ENCODE measurements at places on chromosomes 11 and 22. TPM values are rescaled to one million over a fixed set of nuclear protein-coding genes. Genes with fewer than 3 reads are reported as not detected.

- DNase-seq, result no peak
These were observed 2.8 kb downstream of the MYH9 start for GRCh38 chr22:36384766-36385481.

GRCh38 chr11:109783840-109784239 lies 309.4 kb upstream of the ZC3H12C start:
- peak; percentile 20 for DNase-seq

DNA sequence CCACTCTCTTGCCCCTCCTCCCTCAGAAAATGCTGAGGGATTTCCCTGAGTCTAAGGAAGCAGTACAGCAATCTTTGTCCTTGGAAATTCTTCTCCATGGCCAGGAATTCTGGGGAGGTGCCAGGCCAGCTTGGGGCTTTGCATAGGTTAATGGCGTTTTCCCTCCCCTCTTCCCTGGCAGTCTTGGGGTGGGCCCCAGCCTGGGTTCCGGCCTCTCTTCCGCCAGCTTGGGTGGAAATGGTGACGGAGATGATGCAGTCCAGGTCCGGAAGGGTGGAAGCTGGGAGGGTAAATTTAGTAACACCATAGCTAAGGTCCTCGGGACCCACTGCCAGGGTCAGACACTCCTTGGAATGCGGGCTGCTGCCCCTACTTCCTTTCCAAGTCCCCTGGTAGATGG lies 5.0 kb downstream of the PHLDB1 start:
- no peak for DNase-seq

- peak; percentile 84 for DNase-seq
These were observed 38.1 kb downstream of the AHNAK start for GRCh38 chr11:62508336-62509058.

DNA sequence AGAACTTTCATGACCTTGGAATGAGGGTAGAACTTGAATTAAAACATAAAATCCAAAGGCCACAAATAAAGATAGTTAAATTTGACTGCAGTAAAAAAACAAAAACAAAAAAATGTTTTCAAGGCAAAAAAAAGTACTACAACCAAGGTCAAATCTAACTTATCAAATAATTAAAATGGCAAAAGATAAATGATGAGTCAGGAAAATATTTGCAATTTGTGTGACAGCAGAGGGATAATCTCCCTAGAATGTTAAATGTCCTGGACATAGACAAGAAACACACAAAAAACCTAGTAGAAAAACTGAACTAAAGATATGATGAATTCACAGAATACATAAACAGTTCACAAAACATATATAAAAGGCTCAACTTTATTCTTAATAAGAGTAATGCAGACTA lies 110.2 kb upstream of the TEAD1 start:
- no peak for DNase-seq

- no peak for DNase-seq
These were observed 61.6 kb downstream of the C11orf65 start for GRCh38 chr11:108405706-108406105.

DNA sequence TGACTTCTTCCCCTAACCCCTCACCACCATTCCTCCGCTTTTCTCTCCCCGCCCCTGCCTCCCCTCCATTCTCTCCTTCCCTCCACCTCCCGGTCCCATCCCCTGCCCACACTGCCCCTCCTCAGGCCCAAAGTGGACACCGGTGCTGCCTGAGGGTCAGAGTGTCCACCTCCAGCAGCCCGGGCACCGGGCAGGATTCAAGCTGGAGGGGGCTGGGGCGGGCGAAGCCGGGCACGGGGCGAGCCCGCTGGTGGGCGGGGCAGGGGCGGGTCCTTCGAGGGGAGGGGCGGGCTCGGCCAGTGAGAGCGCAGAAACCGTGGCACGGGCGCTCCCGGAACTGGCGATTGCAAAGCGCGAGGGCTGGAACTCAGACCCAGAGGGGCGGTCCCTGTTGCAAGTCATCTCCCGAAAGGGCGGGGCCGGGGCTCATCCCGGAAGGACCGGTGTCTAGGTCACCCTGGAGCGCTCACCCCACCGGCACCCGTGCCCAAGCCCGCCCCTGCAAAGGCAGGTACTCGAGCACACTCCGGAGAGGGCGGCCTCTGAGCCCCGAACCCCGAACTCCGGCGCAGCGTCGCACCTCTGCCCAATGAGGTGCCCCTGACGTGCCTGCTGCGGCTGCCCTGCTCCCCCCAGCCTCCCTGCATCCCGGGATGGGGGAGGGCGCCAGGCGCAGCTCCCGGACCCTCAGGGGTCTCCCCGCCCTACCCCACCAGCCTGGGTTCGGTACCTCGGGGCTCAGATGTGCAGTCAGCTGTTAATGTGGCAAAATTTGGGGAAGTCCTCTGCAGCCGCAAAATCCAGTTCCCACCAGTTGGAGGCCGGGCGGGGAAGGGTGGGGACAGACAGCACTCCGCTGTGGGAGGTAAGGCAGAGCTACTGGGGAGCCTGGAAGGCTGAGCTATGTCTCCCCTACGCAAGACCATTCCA lies 16.5 kb upstream of the CDKN1C start:
- DNase-seq, result peak; percentile 99

DNA sequence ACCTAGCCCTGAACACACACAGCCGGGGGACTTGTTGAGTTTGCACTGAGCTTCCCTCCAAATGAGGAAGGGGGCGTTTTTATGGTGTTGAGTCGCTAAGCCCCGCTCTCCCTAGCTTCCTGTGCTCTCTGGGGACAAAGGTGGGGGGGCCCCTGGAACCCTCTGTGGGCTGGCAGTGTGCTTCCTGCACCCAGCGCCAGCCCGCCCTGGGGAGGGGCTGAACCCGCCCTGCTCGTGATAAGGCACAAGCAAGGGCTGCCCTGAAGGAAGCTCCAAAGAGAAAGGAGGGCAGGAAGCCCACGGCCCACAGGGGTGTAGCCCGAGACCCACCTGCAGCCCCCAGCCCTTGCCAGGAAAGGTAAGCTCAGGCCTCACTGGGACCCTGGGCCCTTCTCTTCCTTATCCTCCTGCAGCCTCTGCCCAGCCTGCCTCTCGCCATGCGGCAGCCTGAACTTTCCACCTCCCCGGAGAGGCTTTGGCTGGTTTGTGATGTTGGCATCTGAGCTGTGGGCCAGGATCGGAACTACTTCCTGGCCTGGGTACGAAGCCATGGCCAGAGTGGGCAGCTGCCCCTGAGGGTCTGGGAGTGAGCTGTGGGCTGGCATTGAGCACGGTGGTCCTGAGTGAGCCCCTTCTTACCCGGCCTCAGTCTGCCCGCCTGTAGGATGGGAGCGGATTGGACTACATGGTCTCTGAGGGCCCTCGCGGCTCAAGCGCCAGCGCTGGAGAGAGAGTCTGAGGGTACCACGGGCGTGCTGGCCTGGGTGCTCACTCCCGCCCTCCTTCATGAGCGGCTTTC lies at the start of gene FERMT3:
Gene FERMT3, plus strand, starts transcription at position 265 of the 799 bp plus-strand sequence. CDS start 644 bp downstream, outside the sequence.
- DNase-seq, result peak; percentile 90

DNA sequence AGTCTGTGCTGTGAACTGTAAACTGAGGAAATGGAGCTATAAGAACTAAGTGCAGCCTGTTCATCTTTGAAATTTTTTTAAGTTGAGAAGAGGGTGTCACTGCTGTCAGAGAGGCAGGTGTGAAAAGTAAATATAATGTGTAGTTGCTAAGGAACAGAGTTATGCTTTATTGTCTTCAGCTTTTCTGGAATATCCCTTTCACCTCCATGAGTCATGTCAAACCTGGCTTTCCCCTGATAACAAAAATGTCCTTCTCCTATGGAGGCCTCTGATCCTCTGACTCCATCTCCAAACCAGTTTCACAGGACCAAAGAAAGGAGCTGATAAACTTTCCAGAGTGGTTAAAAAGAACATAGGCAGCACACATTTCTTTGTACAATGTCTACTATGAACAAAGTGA lies 12.8 kb upstream of the MUC15 start:
- DNase-seq, result no peak

GRCh38 chr11:38950867-38951266 lies 2352.8 kb upstream of the RAG2 start:
- no peak for DNase-seq

- DNase-seq, result no peak
These were observed at the start of gene PHOX2A for GRCh38 chr11:72244060-72244360. PHOX2A (minus strand) TSS chr11:72244176; CDS start chr11:72244004, 172 bp downstream.

GRCh38 chr11:13216711-13217075 lies 60.9 kb upstream of the BMAL1 start:
- no peak for DNase-seq

GRCh38 chr11:108223348-108224149 lies 682 bp downstream of the ATM start:
- no peak for DNase-seq

DNA sequence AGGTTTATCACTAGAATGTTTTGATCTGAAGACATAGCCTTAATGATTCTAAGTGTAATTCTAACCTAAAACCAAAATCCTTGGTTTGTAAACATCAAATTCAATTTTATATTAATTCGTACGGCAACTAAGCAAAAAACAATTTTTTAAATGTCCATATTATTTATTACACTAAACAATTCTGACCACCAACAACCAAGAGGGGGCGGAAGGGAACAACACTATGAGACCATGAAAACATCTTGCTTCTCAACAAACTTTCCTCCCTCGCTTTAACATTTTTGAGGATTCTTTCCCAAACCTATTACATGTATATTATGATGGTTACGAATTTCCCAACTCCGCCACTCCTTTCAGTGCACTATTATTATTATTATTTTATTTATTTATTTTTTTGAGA lies 6.5 kb upstream of the UCP2 start:
- no peak for DNase-seq

- DNase-seq, result no peak
These were observed 75.2 kb upstream of the PRDM11 start for GRCh38 chr11:45071232-45071631.

DNA sequence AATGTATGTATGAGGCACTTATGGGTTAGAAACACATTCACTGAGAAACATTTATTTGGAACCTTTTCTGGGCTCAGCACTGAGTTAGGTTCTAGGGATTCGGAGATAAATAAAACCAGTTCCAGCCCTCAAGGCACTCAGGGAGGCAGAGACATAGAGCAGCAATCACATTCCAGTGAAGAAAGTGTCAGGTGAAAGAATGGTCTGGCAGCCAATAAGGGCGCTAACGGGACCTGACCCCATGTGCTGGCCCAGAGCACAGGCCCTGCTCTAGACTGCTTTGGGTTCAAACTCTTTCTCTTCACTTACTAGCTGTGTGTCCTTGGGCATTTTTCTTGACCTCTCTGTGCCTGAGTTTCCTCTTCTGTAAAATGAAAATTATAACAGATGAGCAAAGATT lies 146.0 kb upstream of the SYT13 start:
- DNase-seq, result no peak

DNA sequence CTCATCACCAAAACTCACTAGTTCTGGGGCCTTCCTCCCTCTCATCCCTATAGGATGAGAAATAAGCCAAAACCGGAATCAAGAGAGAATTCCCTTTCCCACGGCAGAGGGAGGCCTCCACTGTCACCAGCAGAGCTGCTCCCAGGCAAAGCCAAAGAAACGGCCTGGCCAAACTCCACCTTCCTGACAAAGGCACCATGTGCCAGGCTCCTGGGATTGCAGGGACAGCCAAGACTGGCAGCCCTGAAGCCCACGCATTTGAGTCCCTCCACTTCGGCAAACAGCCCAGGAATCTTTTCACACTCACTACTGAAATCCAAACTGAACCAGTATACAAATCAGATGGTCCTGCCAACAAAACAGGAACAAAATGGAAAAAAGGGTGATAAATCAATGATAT lies 6.1 kb downstream of the SMCO4 start:
- DNase-seq, result no peak

DNA sequence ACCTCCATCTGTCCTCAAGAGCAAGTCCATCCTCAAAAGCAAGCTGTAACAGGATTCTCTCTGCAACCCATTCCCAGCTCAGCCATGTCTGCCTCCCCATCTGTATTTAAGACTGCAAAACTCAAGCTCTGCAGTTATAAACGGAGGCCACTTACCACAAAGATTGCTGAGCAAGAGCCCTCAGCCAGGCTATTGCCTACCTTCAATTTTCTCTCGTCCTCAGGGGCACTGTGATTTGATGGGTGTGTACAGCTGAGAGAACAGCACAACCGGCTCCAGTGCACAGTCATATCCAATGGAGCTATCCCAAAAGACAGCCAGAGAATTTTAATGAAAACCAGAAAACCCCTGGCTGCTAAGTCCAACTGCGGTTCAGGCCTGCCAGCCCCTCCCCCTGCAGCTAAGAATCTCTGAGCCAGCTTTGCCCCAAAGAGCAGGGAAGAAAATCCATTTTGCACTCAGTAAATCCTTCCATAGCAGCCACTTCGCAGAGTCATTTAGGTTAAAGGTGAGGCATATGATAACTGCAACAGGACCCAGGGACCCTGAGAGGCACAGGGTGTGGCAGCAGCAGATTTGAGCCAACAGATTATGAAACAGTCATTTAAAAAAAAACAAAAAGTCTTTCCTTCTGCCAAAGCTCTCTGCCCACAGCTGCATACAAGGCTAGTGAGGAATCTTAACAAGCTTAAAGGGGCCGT lies 37.6 kb downstream of the RAB30 start:
- peak; percentile 63 for DNase-seq

PLEKHA7 gene
- total RNA-seq, result 112 TPM

MDK gene
- 309 TPM for total RNA-seq

BTBD18 gene
- not detected for total RNA-seq

PATE2 gene
- not detected for total RNA-seq

PRPF19 gene
- total RNA-seq, result 70.3 TPM

TMEM151A gene
- not detected for total RNA-seq

IFITM5 gene
- not detected for total RNA-seq

MUC5B gene
- 108 TPM for total RNA-seq

FREY1 gene
- total RNA-seq, result 2.7 TPM

C22orf23 gene
- total RNA-seq, result not detected
